ENCODE measurements at places on chromosomes 1 and 21.

GRCh38 chr21:17436626-17437111, 76.2 kb upstream of the CXADR start:
- DNase-seq, result no peak

GRCh38 chr1:219235903-219236481, 62.3 kb downstream of the LYPLAL1 start:
- no peak for DNase-seq

- DNase-seq, result no peak
Measured at GRCh38 chr1:198269646-198269940, 112.8 kb downstream of the NEK7 start.

GRCh38 chr1:167683641-167684502, 37.9 kb upstream of the MPZL1 start:
- peak; percentile 43 for DNase-seq

- no peak for DNase-seq
Measured at GRCh38 chr1:1424707-1425106, 3.6 kb upstream of the ANKRD65 start.

DNA sequence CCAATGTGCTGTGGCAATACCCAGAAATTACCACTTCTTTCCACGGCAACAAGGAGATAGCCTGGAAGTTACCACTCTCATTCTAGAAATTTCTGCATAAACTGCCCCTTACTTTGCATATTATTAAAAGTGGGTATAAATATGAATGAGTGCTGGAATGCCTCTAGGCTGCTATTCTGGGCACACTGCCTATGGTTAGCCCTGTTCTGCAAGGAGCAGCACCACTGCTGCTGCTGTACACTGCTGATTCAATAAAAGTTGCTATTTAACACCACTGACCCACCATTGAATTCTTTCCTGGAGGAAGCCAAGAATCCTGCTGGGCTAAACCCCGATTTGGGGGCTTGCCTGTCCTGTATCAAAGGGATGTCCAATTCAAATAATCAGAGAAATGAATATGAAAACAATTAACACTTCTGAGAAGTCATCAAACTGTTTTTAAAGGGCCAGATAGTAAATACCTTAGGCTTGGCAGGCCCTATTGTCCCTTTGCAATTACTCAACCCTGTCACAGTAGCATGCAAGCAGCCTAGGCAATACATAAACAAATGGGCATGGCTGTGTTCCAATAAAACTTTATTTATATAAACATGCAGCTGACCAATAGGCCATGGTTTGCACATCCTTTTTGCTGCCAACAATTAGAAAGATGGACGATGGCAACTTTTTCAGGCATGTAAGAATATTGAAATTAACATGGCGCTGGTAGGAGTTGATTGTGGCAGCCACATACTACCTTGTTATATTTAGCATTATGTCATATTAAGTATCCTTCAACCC, 369.4 kb upstream of the B3GALT2 start:
- DNase-seq, result no peak

GRCh38 chr21:26965040-26965906, 1.6 kb downstream of the ADAMTS5 start:
- peak; percentile 72 for DNase-seq

GRCh38 chr1:169762699-169763098, 28.8 kb upstream of the SELE start:
- no peak for DNase-seq

- no peak for DNase-seq
Measured at GRCh38 chr1:1670866-1671265, 12.1 kb upstream of the CDK11B start.

DNA sequence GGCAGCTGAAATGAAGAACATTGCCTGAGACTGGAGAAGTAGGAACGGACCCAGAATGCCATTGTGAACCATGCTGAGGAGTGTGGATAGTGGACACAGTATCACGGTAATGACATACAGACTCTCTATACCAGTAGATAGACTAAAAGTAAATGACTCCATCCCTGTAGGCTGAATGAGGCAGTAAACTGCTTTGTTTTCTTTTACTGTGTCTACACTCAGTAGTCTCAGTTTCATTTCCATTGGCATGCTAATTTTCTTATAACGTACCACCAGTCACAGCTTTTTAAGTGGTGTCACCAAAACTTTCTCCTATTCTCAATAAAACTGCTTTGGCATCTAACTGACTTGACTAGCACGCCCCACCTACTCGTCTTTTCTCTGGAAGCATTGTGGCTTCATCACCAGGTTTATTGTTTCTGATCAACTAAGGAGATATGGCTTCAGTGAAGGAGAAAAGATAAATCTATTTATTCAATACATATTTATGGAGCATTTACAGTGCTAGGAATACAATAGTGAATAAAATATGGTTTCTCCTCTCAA, 8.4 kb upstream of the ZNF697 start:
- no peak for DNase-seq

GRCh38 chr1:24923485-24924113, 6.5 kb downstream of the RUNX3 start:
- DNase-seq, result no peak
